ENCODE measurements at places on chromosomes 11 and 22.

GRCh38 chr11:130629039-130629438, 180.6 kb downstream of the ADAMTS15 start:
- no peak for DNase-seq

DNA sequence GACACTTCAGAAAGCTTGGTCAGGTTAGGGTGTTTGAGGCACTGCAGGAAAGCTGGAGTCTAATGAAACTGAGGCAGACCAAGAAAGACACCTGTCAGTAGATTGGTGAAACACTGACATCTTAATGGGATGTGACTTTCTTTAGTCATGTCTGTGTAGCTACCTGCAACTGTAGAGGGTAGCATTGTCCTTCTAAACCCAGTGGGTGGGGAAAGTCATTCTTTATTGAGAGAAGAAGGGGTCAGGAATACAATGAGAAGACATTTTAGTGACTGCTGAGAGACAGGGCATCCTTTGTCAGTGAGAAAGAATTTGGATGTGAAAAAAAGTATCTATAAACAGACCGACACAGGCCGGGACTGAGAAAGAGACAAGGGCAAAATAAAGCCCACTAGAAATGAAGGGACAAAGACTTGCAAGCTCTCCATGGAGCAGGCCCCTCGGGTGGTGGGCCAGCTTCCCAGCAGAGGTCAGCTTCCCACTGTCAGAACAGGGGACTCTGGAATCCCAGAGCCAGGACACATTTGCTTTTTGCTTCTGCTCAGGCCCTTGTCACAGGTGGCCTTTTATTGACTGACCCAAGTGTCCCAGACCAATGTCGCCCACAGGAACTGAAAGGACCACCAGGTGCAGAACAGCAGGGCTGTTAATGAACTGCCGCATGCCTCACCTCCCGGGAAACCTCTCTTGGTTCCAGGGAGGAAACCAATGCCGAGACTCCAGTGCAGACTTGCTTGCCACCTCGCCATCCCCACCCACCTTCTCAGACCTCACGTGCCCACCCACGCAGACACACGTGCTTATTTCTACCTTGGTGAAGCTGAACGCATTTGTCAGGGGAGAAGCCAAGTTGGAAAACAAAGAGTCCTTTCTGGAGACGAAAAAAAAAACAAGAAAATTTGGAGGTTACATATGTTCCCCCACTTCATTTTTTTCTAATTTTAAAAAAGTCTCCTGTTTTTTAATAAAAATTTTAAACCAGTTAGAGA, 212.8 kb downstream of the TENM4 start:
- DNase-seq = no peak

GRCh38 chr22:35995772-35996171, 32.9 kb downstream of the RBFOX2 start:
- DNase-seq = no peak

DNA sequence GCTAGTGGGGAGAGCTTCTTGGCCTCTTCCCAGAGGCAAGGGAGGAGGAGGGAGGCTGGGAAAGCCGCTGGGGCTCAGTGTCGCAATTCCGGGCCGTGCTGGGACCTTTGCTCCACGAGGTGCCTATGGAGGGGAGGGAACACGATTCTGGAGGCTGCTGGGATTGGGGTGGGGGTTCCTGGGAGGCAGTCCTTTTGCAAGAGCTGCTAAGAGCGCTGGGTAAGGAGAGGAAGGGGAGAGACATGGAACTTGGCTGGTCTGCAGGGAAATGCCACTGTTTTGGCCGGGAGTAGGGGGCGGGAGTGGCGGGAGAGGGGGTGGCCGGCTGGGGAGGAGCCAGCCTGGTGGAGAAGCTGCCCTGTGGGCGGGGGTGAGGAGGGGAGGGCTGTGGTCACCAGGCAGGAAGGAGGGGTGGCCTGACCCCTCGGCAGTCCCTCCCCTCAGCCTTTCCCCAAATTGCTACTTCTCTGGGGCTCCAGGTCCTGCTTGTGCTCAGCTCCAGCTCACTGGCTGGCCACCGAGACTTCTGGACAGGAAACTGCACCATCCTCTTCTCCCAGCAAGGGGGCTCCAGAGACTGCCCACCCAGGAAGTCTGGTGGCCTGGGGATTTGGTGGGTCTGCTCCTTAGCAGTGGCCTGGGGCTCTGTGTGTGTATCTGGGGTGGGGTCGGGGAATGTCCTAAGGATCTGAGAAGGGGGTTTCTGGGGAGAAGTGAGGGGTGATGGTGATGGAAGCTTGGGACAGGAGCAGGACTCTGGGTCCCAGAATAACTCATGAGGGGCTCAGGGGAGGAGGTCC, at the start of gene NR1H3:
Gene NR1H3 (plus strand): TSS at position 480 of the 800 bp plus-strand sequence. CDS start 1,221 bp downstream, outside the sequence.
- DNase-seq = peak; percentile 73

- DNase-seq = peak; percentile 81
Observed at GRCh38 chr11:288478-289397, at the start of gene PGGHG. TSS of gene PGGHG (plus strand) at chr11:289126. CDS start at chr11:289817, 691 bp downstream.
